ENCODE measurements at places on chromosomes 4 and X.

DNA sequence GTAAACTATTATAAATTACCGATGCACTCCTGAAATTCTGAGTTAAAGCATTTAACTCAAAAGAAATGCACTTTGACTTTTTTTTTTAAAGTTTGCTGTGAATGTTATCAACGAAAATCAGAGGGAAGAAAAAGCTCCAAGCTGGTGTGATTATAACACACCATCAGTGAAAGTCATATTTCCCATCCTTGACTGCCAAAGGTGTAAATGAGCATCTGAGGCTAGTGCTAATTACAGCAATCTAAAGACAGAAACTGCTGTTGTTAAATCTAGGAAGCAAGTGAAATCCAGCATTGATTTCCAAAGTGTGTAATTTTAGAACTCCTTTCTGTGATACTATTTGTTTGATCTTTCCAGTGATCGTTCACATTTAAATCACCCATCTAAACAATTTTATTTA, 1538.8 kb downstream of the TECRL start:
- no peak for DNase-seq

GRCh38 chr4:157358439-157358838, 137.9 kb downstream of the GRIA2 start:
- no peak for DNase-seq

- DNase-seq = no peak
Observed at GRCh38 chr4:89797117-89797516, 39.8 kb downstream of the SNCA start.

- DNase-seq = no peak
Observed at GRCh38 chrX:129933700-129934099, 27.7 kb downstream of the UTP14A start.

DNA sequence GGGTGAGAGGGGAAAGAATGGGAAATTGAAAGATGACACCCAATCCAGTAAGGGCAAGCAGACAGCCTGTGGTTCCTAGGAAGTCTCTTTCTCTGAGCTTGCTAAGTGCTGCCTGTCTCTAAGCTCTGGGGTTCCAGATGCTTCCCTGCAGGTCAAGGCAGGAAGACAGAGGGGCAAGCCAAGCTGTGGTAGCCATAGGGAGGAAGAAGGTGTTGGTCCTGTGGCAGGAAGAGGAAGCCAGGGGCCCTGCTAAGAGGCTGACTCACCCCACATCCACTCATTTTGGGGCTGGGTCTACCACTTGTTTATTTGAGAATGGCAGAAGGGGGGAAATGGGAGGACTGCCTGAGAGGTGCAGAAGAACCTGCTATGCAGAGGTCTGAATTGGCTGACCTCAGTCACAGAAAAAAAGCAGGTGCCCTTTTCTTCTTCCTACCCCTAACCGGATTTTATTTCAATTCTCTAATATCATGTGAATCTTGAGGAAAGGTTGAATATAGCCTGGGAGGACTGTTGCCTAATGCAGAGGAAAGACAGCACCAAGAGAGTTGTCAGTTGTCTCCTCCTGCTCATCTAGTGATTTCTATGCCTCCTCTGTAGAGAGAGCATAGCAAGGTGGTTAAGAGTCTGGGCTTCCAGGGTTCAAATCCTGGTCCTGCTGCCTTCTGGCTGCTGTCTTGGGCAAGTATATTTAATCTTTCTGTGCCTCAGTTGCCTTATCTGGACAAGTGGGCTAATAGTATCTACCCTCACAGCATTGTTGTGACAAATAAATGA, 27.4 kb downstream of the HOPX start:
- peak; percentile 35 for DNase-seq

DNA sequence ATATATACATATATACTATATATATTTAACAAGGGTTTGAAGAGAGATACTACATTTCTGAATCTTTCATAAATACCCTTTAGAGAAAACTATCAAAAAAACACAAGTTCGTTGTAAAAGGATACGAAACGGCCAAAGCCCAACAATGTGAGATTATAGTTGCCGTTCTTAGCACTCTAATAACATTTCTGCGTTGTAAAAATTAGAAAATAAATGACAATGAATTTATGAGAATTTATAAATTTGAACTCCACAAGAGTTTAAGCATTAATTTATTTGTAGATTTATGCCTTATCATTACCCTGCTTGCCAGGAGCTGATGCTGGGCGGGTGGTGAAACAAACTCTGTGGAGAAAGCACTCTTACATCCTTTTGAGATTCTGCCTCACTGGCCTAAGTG, 1.1 kb downstream of the WDR17 start:
- no peak for DNase-seq

- no peak for DNase-seq
Observed at GRCh38 chr4:124684301-124684700, 28.2 kb downstream of the ANKRD50 start.

- DNase-seq = no peak
Observed at GRCh38 chrX:42541554-42541953, 236.4 kb downstream of the PPP1R2C start.

DNA sequence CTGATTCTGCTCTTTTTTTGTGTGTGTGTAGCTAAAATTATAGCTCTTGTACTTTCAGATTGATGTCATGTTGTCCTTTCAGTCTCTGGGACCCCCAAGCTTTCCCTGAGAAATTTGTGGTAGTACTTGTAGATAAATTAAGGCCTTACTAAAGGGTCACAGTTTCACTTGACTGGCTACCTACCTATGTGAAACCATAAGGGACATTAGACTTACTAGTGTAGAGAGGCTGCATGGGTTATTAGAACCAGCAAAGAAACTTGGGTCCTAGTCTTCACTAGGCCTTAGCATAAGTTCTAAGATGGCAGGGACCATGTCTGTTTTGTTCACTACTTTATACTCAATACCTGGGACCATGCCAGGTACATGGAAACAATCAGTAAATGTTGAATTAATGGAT, 21.4 kb downstream of the WDR44 start:
- DNase-seq = no peak

GRCh38 chr4:20284990-20285389, 33.3 kb downstream of the SLIT2 start:
- no peak for DNase-seq

DNA sequence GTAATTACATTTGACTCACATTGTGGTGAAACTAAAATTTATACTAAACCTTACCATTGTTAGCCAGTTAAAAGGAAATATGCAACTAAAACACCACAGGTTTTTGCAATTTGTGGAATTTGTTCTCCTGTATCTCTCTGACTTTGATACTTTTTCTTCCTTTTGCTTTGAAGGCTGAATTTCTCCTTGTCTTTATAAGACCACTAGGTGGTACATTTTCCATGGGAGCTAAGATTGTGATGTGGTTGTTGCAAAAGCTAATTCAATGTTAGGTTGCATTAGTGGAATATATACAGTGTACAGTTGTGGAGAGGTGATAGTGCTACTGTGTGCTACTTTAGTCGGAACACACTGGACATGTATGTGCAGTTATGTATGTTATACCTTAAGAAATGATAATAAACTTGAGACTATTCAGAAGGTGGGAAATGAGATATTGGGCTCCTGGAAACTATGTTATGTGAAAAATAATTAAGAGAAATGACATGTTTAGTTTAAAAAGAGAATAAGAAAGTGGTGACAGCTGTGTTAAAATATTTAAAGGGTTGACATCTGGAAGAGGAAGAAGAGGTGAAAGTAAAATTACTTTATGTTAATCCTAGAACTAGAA, 70.3 kb downstream of the ARL9 start:
- DNase-seq = no peak

GRCh38 chr4:1993169-1993516, 15.6 kb downstream of the NELFA start:
- no peak for DNase-seq

- no peak for DNase-seq
Observed at GRCh38 chr4:184019076-184019475, 114.0 kb downstream of the STOX2 start.

- no peak for DNase-seq
Observed at GRCh38 chr4:169622566-169622965, 2.2 kb downstream of the CLCN3 start.

Data from stimulated activated CD4-positive, alpha-beta T cell treated with anti-CD3 and anti-CD28 coated beads, Interleukin-4, amount 100 ng/mL, for 24 hours (primary cell).